ENCODE measurements at places on chromosomes 12 and 14. TPM values are rescaled to one million over a fixed set of nuclear protein-coding genes. Genes with fewer than 3 reads are reported as not detected.

CLEC1B gene
- not detected for total RNA-seq

SLC38A1 gene
- total RNA-seq = 155 TPM

TRIM9 gene
- total RNA-seq = 4.6 TPM

AQP6 gene
- not detected for total RNA-seq

FOXN3 gene
- 20.0 TPM for total RNA-seq

ACRBP gene
- total RNA-seq = 1.0 TPM

KIF5A gene
- 5.2 TPM for total RNA-seq

KRT79 gene
- not detected for total RNA-seq

RNFT2 gene
- total RNA-seq = 34.9 TPM

BBOF1 gene
- 4.0 TPM for total RNA-seq

CIT gene
- 54.2 TPM for total RNA-seq

TAS2R30 gene
- total RNA-seq = 1.5 TPM

RNASE1 gene
- 3.3 TPM for total RNA-seq

SRRM4 gene
- total RNA-seq = 0.02 TPM

PRPH gene
- 6.7 TPM for total RNA-seq

TPH2 gene
- total RNA-seq = not detected

PPP1R36 gene
- 0.47 TPM for total RNA-seq

OTOGL gene
- not detected for total RNA-seq

Measured in HCT116 (cell line).